Hematopoietic multipotent progenitor cell treated with erythropoietin and hydrocortisone succinate and interleukin-3 and kit ligand, for 15 days (in vitro differentiated cells): ENCODE measurements at places on chromosomes 16 and 17.

DNA sequence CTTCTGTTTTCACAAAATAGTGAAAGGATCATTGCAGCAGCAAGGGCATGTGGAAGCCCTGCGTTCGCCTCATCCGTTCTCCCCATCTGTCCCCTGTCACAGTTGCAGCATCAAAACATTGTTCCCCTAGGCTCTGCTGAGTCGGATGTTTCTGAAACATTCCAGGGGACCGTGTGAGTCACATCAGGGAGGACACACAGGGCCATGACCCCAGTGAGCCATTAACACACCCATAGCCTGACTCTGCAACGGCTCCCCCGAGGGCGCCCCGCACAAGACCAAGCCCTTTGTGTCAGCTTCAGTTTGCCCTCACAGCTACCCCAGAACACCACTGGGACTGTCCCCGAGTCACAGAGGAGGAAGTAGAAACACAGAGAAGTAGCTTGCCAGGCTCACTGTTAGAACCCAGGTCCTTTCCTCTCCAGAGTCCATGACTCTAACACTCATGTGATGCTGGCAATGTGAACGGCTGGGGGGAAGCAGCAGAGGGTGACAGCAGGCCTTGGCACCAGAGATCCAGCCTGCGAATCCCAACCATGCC, 63.3 kb upstream of the HSBP1 start:
- no peak for DNase-seq

DNA sequence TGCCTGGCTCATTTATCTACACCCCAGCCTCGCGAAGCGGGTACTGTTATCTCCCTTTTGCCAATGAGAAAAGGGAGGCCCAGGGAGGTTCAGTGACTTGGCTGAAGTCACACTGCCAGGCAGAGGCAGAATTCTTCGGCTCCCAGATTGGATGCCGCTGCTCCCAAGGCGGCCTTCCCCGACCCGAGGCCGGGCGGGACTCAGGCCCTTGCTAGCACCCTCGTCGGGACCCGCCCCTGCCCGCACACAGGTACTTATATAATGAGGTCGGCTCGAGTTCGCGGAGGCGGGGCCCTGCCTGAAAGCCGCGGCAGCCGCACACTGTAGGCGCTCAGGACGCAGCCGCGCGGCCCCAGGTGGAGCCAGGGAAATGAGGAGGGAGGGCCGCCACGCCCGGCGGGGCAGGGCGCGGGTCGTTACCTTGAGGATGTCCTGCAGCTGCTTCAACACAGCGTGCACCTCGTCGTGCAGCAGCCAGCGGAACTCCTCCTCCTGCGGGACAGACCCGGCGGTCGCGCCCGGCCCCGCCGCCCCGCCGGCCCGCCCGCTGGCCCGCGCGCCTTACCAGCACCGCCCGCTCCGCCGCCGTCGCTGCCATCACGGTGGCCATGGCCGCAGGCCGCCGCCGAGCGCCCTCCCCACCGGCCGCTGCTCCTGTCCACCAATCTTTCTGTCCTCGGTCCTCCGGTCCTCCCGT, at the start of gene ROGDI:
Gene ROGDI (minus strand): TSS at position 672 of the 697 bp plus-strand sequence. CDS start 62 bp downstream, at position 610.
- DNase-seq: peak; percentile 87

DNA sequence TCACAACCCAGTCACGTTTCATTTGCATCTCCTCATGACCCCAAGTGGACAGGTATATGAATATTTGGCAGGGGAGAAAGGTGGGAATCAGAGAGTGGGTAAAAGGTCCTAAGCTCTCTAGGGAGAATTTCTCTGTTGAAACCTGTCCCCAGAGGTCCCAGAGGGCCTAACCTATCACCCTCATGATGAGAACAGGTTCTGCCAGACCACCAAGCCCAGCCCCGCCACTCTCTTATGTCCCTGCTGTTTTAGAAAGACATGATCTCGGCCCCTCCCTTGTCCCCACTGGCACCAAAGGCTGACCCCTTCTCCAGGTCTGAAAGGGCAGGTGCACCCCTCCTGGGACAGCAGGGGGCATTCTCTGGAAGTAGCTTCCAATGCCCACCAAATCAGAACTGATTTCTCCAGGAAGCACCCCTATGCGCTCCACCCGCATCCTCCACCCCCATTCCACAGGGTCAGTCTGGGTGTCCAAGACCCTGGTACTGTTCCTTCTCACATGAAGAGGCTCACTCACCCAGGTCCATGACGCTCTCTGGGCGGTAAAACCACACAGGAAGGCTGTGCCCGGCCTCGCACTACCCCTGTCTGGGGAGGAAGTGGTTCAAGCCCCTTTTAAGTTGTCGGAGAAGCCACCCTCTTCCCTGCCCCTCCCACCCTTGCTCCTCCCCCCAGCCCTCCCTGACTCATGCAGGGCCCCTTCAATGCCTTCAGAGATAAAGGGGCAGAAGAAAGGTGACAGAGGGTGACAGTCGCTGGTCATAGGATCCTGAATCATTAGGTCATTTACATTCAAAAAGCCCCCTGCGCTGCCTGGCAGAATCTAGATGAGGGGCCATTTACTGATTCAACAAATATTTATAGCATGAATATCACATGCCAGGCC, at the start of gene CCR7:
Gene CCR7 (minus strand): TSS at position 590 of the 886 bp plus-strand sequence. CDS start 63 bp downstream, at position 527.
- peak; percentile 29 for DNase-seq

- no peak for DNase-seq
These were observed 90.1 kb upstream of the CDC42EP4 start for GRCh38 chr17:73401911-73402310.
